Mesothelial cell of epicardium (in vitro differentiated cells): ENCODE measurements at places on chromosomes 4 and X. TPM values are rescaled to one million over a fixed set of nuclear protein-coding genes. Genes with fewer than 3 reads are reported as not detected.

DNA sequence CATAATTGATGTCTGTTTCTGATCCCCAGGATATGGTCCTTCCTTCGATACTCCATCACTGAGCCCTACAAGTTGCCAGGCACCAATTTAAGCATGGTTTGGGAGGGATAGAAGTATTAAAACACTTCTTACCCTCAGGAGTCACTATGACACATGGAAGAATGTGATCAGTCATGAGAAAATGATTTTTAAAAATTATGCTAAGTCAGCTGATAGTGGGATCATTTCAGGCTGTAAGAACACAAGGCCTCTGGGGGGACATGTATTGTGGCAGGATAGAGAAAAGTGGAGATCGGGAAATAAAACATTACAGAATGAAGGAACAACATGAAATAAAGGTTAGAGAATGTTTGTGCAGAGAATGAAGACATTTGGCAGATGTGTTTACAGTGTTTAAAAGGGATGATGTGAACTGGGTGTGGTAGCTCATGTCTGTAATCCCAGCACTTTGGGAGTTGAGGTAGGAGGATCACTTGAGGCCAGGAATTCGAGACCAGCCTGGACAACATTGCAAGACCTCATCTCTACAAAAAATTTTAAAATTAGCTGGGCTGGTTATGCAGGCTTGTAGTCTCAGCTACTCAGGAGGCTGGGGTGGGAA lies 64.0 kb downstream of the ELOVL6 start:
- no peak for DNase-seq

- no peak for DNase-seq
These were observed 16.6 kb downstream of the USO1 start for GRCh38 chr4:75741027-75741426.

DNA sequence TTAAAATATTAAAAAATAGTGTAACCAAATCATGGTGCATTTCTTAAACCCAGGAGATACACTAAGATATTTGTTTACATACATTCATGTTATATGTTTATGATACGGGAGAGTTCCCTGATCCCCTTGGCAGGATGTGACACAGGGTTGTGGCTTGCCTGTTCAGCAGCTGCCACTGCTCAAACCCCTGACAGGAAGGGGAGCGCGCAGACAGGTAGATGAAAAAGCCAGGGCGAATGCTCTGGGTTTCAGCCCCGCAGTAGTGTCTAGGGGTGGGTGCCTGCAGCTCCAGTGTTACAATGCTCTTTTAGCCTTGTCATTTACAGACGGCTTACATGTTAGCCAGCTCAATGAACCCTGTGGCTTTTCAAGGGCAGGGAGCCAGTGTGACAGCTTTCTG lies 1343.8 kb upstream of the IGFBP7 start:
- no peak for DNase-seq

- DNase-seq = no peak
These were observed 53.4 kb downstream of the GRXCR1 start for GRCh38 chr4:42945874-42946273.

DNA sequence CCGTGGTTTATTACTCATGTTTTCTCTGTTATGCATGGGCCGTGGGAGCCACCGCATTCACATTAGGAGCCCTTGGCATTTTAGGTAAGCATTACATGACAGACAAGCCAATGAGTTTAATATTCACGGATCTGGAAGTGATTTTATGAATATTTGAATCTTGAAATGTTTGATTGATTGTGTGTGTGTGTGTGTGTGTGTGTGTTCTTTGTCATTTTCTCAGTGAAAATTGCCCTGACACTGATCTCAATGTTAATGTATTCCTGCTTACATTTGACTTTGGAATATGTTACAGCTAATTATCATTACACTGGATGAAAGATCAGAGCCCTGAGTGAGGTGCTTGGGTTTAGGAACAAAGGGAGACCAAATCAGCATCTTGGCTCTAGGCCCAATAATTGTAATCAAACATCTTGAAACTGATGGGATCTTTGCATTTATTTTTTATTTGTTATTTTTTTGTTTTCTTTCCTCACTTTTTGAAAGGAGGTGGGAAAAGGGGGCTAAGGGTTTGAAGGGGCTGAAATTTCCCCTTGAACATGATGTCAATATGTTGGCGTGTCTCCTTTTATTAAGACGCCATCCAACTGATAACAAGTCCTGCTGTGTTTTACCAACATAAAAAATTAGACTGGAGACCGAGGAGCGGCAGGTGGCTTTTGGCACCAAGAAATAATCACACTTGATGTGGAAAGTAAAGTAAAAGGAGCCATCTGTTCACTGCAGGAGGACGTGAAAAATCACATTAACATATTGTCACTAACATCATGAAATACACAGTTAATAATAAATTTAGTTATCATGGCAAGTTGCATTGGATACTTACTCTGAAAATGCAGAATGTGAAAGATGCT lies 5.2 kb upstream of the GK2 start:
- DNase-seq = no peak

GRCh38 chr4:179292468-179292867 lies 1850.2 kb upstream of the AGA start:
- DNase-seq = no peak

DNA sequence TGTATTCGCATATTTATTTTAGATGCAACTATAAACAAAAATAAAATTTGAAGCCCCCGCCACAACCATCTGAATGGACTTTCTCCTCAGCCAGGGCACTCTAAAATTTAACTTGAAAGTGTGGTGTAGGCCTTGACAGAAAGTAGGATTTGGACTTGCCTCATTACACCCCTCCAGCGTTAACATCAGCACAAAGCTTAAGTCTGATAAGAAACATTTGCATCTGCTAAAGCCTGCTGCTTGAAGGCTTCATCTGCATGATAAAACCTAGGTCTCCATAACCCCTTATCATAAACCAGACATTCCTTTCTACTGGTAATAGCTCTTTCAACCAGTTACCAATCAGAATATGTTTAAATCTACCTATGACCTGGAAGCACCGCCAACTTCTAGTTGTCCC lies 1046.5 kb downstream of the FAT4 start:
- no peak for DNase-seq

DNA sequence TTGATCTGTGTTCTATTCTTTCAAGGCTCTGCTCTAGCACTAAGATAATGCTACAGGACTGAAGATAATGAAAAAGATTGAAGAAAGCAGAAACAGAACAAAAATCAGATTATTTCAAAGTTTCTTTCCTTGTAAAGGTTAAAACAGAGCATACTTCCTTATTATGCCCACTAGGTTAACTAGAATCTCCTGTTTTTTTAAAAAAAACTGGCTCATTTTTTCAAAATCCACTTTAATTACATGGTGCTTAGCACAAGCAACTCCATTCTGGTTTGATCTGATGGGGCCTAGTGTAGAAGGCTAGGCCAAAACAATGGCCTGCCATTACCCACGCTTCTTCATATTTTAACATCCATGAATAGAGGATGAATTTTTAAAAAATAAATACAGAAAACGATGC lies 1.2 kb upstream of the UBA6 start:
- DNase-seq = no peak

Gene DIPK2B
- total RNA-seq = not detected in 3 replicates

Gene NAP1L2
- total RNA-seq = 1.00 to 1.3 TPM (median 1.1 TPM) in 3 replicates

Gene MAGED4
- total RNA-seq = 75.6 to 94.1 TPM (median 80.2 TPM) in 3 replicates

Gene EXOC1L
- not detected in 3 replicates for total RNA-seq
